ENCODE measurements at places on chromosomes 16 and 17. TPM values are rescaled to one million over a fixed set of nuclear protein-coding genes. Genes with fewer than 3 reads are reported as not detected.

The TPSG1 gene
- total RNA-seq: not detected

The CPSF4L gene
- 0.33 TPM for total RNA-seq

The KRTAP9-2 gene
- not detected for total RNA-seq

DNA sequence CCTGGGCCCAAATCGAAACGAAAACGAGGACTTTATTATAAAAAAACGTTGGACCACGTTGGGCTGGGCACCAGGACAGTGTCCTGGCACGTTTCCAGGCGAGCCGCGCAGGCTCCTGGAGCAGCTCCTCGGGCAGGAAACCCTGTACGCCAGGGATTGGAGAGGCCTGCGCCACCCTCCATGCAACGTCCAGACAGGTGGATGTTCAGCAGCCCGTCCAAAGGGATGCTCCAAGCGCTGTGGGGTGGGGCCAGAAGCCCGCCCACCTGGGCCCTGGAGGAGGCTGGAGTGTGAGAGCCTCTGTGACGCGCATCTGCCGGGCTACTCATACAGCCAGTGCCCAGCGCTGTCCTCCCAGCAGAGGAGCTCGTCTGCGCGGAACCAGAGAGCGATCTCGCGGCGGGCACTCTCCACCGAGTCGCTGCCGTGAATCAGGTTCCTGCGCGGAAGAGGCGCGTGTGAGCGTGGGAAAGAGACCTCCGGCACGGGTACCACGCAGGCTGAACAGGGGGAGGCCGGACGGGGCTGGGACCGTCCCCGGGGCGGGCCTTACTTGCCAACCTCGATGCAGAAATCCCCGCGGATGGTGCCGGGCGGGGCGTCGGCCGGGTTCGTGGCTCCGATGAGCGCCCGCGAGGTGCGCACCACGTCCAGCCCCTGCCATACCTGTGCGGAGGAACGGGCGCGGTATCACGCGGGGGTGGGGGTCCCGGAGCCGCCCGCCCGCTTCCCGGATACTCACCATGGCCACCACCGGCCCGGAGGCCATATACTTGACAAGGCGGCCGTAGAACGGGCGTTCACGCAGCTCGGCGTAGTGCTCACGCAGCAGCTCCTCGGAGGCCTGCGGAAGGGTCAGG is 785 bp downstream of the NME3 start:
- H3K4me1 ChIP-seq: peaks cover 9% of the 10 kb centered on the region
- H3K27ac ChIP-seq: peak overlapping the region; percentile 29
- H3K36me3 ChIP-seq: peaks cover 4% of the 10 kb centered on the region
- peak overlapping the region; percentile 94 for H3K4me3 ChIP-seq
- no peak for DNase-seq

- no peak overlapping the region for H3K27ac ChIP-seq
- H3K27me3 ChIP-seq: no peaks in the 10 kb centered on the region
Observed at GRCh38 chr16:88697116-88697830, 8.9 kb downstream of the RNF166 start.

DNA sequence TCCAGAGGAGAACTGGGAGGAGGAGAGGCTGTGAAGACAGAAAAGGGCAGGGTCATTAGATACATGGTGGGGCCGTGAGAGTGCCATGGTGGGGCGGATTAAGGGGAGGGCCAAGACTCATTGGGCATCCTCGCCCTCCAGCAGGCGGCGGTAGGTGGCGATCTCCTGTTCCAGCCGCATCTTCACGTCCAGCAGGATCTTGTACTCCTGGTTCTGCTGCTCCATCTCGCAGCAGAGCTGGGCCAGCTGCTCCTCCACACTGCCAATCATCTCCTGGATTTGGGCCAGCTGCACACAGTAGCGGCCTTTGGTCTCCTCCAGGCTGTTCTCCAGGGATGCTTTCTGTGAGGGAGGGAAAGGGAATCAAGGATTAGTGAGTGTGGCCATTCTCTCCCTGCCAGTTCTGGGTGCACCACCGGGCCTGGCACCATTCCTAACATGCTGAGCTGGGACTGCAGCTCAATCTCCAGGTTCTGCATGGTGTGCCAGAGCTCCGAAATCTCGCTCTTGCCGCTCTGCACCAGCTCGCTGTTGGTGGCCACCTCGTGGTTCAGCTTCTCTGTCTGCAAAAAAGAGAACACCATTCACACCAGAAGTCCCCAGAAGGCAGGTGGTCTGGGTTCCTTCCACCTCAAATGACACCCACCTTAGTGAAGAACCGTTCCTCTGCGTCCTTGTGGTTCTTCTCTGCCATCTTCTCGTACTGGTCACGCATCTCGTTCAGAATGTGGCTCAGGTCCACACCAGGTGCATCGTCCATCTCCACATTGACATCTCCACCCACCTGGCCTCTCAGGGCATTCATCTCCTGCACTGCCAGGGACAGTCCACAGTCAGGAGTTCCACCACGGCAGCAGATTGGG is 129.0 kb downstream of the CCDC144A start:
- H3K27ac ChIP-seq: no peak overlapping the region
- DNase-seq: no peak
- peaks cover 35% of the 10 kb centered on the region for H3K27me3 ChIP-seq
- no peak overlapping the region for H3K4me3 ChIP-seq
- H3K4me1 ChIP-seq: no peaks in the 10 kb centered on the region

- H3K36me3 ChIP-seq: no peaks in the 10 kb centered on the region
- H3K4me1 ChIP-seq: peaks cover 8% of the 10 kb centered on the region
- H3K27ac ChIP-seq: no peak overlapping the region
- H3K27me3 ChIP-seq: peaks cover 25% of the 10 kb centered on the region
Observed at GRCh38 chr17:51391982-51392654, 131.8 kb downstream of the UTP18 start.
